ENCODE measurements at places on chromosomes 12 and 14.
A peak's percentile ranks its signal among the peaks of the same experiment; 100 is the strongest.

DNA sequence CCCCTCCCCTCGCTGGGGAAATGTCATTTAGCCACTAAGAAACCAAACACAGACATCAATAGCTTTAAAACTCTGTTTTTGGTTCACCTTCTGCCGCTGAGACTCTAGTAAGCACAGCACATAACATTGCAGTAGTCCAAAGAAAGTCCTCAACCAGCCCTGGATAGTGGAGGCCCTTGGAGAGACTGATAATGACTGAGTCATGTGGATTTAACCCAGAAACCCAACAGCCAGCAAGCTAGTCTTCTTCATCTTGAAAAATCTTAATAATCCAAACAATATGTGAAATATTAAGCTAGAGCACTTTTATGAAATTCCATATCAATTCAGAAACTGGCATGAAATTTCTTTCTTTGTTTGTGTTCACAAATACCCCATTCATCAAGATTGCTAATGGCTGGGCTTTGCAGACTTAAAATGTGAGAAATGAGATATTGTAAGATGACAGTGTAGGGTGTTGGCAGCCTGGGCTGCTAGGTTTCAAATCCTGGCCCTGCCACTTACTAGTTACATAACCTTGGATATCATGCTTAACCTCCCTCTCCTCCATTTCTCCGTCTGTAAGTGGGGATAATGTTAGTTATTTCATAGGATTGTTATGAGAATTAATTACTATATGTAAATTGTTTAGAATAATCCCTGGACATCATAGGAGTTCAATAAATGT is 40.1 kb downstream of the RERG start:
- no peak for DNase-seq

- no peak for DNase-seq
These were observed 6.4 kb downstream of the SSH1 start for GRCh38 chr12:108850854-108851573.

GRCh38 chr12:44835641-44836379 is 40.3 kb downstream of the NELL2 start:
- DNase-seq = no peak

- no peak for DNase-seq
These were observed 125.1 kb downstream of the ST8SIA1 start for GRCh38 chr12:22209422-22209821.

DNA sequence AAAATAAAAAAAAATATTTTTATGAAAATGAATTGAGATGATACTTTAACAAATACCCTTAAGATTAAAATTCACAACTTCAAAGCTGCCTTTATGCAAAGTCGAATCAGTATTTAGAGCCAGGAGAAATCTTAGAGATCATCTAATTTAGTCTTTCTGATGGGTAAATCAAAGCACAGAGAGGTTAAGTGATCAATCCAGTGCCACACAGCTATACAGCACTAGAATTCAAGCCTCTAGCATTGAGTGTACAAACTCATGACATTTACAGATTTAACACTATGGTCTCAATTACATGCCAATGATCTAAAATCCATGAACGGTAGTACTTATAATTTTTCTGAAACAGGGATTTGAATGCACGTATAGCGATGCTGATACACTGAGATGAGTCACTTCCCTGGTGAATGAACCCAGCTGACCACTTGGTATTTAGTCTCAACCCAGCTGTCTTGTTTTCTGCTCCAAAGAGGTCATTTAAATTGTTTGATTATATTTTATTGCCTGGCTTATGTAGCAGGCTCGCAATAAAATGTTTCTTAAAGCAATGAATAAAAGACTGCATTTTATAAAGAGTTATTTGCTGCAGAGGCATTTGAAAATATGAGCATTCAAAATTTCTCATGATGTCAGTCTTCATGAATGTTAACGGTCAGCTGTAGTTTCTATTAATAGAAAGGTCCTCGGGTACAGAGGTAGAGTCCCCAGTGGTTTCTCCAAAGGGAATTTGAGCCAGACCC is 152.4 kb upstream of the PRICKLE1 start:
- no peak for DNase-seq

DNA sequence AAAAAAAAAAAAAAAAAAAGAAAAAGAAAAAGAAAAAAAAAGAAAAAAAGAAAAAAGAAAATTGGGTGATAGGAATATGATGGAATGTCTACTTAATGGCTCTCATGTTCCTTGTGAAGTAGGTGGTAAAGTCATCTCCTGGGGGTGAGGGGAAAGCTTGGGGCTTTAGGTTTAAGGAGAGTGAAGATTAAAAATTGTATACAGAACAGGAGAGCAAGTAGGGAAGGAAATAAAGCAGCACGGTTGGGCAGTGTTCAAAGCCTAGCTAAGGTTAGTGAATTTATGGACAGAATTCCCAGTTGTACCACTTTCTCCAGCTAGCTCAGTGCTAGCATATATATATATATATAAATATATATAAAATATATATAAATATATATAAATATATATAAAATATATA is 40.0 kb upstream of the SLC2A13 start:
- peak; percentile 9 for DNase-seq

GRCh38 chr14:101595349-101595748 is 34.1 kb downstream of the DIO3 start:
- DNase-seq = no peak

DNA sequence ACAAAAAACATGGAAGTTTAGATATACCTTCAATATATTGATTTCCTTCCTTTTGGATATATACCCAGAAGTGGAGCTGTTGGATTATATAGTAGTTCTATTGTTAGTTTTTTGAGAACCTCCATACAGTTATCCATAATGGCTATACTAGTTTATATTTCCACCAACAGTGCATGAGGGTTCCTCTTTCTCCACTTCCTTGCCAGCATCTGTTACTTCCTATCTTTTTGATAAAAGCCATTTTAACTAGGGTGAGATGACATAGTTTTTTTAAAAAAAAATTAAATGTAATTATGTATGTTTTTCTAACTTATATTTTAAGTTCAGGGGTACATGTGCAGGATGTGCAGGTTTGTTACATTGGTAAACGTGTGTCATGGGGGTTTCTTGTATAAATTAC is 10.0 kb upstream of the SLC38A4 start:
- DNase-seq = no peak

DNA sequence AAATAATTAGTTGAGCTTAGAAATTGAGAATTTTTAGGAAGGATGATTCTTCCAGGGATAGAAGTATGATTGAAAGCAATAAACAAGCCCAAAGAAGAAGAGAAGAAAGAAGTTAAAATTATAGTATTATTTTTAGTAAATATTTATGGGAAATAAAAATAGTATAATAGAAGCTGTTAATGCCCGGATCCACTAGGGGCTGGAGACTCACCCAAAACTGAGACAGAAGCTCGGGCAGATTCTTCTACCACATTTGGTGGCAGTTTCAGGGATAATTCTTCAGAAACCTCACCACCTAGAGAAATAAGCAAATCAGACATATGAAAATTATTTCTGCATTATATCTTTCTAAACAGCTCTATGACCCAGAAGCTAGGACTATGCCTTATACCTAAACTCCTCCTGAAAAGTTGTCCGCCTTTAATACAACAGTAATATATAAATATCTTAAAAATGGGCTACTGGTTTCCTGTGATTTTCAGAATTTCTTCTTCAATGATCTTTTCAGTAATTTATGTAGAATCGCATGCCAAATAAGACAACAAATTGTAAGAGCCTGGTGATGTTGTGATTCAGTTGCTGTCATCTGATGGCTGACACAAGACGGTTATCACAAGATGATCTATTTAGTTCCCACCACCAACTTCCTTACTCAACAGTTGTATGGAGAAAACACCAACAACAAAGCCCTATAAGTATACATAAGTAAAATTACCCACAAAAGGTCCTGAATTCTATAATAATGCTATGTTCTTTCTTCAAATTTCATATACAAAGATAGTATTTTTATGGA is 35.6 kb downstream of the A2M start:
- DNase-seq = no peak

- DNase-seq = no peak
These were observed 88.8 kb upstream of the ATP2B1 start for GRCh38 chr12:89797436-89797835.

DNA sequence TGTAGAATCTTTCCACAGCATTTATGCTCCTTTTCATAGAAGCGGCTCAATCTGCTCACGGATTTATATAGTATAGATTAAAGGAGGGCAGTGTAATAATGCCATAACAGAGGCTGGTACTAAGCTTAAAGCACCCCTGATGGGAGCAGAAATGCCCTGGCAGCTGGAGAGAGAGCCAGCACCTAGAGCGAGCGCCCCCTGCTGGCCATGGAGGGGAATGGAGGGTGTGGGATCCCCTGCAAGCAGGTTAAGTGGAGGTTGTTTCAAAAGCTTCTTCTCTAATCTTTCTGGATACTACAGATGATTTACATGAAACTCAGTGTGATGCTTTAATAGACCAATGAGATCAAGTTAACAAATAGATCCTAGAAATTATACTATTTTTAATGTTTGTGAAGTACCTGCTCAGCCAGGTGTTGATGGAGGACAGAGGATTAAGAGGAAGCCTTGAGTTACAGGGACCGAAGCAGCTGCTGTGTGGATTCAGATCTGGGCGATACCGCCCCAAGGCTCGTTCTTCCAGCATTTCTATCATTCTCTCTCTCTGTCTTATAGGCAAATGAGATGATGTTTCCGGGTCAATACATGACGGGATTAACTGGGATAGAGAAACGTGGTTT is 1519.3 kb upstream of the TMEM132C start:
- DNase-seq = peak; percentile 63

GRCh38 chr12:131620520-131620919 is 90.4 kb upstream of the SFSWAP start:
- DNase-seq = no peak

DNA sequence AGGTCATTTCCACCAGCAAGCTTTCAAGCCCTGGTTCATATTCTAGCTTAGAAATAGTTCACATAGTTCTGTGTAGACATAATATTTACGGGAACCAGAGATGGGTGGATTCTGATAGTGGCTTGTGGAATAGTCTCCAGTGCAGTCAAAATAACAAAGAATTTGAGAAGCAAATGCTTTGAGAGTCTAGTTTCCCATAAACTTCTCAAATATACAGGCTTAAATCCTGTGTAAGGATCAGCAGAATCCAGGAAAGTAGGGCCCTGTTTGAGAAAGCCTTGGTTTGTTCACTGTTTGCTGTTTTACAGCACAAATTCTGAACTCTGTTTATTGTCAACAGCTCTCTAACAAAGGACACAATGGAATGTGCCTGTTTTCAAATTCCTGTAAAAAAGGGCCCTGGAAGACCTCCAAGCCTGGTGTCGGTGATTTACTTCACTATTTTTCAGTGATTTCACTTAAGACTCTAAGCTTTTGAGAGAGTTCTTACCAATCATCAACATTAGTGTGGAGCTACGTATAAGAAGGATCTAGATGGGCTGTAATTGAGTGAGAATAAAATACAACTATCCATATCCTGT is 11.4 kb upstream of the FOS start:
- DNase-seq = no peak

GRCh38 chr12:47026291-47026690 is 53.1 kb upstream of the PCED1B start:
- DNase-seq = no peak

- no peak for DNase-seq
These were observed 161.9 kb upstream of the PLEKHG7 start for GRCh38 chr12:92540782-92541423.

DNA sequence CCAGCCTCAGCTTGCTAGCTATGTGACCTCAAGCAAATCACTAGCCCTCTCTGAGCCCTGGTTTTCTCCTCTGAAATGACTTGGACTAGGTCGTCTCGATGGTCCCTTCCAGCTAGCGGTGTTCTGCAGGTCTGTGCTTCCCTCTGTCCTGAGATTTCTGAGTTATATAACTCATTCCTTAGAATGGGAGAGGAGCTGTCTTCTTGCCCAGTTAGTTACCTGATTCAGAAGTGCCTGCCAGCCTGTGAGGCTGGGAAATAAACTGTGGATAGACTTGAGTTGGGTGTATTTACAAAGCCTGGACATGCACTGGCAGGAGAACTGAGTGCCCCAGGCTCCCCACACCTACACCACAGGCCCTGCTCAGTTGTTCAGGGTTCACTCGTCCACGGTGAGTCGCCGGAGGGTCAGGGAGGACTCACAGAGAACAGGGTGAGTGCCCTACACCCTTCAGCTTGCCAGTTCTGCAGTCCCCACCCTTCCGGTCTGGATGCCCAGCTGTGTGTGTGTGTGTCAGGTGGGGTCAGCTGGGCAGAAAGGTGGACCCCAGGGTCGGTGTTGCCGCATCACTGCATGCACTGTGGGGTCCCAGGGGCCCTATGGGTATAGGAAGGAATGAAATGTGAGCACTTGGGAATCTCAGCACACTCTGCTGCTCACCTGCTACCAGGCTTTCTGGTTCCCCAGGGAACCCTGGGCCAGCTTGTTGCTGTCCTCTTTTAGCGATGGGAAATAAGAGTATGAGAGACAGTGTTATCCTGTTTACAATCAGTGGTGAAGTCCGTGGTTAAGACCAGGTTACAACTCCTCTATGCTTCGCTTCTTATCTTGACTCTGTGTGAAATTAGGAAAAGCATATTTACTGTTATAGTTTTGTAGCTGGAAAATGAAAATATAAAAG is 348.2 kb downstream of the DPF3 start:
- no peak for DNase-seq

DNA sequence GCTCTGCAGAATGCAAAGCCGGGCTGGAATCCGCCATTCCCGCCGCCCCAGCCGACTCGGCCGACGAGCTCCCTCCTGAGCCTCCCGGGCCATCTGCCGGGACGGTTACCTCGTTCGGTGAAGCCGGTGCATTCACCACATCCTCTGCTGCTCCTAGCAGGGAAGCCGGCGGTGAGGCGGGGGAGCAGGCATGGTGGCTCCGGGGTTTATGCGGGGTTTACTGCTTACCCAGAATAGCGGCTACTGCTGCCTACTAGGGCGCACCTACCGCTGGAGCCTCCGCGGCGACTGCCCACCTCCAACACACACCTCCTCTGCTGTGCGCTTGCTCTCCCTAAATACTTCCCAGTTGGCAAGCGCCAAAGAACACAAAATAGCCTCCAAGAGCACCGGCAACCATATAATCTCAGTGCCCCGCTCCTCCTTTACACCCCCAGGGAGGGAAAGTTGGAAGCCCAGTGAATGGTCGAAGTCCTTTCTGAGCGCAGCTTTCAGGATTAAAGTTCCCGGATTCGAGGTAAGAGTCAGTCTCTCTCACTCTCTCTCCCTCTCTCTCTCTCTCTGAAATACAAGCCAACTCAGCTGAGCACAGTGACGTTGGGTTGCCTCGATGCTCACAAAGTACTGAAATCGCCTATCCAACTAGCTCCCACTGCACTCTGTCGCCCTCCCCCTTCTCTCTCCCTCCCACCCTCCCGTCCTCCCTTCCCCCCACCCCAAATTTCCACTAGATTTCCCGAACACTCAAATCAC is at the start of gene TBX5:
Gene TBX5, minus strand, starts transcription at position 626 of the 753 bp plus-strand sequence. CDS start 2,246 bp downstream, outside the sequence.
- no peak for DNase-seq

DNA sequence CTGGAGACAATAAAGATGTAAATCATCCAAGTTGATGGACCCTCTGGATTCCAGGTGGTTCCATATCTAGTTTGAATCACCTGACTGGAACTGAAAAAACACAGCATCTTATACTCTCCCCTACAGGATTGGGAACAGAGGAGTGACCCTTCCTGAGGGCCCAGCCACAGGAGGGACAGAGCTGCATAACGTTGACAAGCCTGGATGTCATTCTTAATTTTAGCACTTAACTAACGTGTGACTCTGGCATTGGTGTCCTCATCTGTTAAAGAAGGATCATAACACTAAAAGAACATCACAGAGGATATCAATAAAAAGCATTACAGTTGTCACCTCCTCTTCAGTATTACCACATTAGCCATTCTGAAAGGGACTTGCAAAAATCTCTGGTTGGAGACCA is 47.7 kb downstream of the STON2 start:
- no peak for DNase-seq

GRCh38 chr14:76644855-76645518 is 116.3 kb upstream of the VASH1 start:
- no peak for DNase-seq

- DNase-seq = no peak
These were observed 5.6 kb downstream of the CHFR start for GRCh38 chr12:132881818-132882217.
